Panc1 (cell line): ENCODE measurements at places on chromosomes 5 and 9. TPM values are rescaled to one million over a fixed set of nuclear protein-coding genes. Genes with fewer than 3 reads are reported as not detected.

Gene CXCL14
- total RNA-seq: not detected

Gene AMBP
- 1.7 TPM for total RNA-seq

Gene ODF2
- total RNA-seq: 36.8 TPM

- H3K4me1 ChIP-seq: peaks cover 12% of the 10 kb centered on the region; the same call in 1 of the 2 replicates
- no peak overlapping the region for H3K4me3 ChIP-seq
- no peaks in the 10 kb centered on the region for H3K27me3 ChIP-seq
- no peak for DNase-seq
- H3K27ac ChIP-seq: no peak overlapping the region
These were observed 12.4 kb upstream of the PHYHD1 start for GRCh38 chr9:128908372-128908771.

GRCh38 chr9:32706004-32706724, 70.7 kb upstream of the TAF1L start:
- H3K4me3 ChIP-seq: no peak overlapping the region
- DNase-seq: no peak
- H3K4me1 ChIP-seq: no peaks in the 10 kb centered on the region
- H3K27me3 ChIP-seq: no peaks in the 10 kb centered on the region
- no peak overlapping the region for H3K27ac ChIP-seq

Gene POU5F2
- 0.39 TPM for total RNA-seq

- no peak for DNase-seq
- H3K4me3 ChIP-seq: no peak overlapping the region
- no peaks in the 10 kb centered on the region for H3K4me1 ChIP-seq
- no peak overlapping the region for H3K27ac ChIP-seq
These were observed 5.3 kb upstream of the ZNF354C start for GRCh38 chr5:179054876-179055275.

DNA sequence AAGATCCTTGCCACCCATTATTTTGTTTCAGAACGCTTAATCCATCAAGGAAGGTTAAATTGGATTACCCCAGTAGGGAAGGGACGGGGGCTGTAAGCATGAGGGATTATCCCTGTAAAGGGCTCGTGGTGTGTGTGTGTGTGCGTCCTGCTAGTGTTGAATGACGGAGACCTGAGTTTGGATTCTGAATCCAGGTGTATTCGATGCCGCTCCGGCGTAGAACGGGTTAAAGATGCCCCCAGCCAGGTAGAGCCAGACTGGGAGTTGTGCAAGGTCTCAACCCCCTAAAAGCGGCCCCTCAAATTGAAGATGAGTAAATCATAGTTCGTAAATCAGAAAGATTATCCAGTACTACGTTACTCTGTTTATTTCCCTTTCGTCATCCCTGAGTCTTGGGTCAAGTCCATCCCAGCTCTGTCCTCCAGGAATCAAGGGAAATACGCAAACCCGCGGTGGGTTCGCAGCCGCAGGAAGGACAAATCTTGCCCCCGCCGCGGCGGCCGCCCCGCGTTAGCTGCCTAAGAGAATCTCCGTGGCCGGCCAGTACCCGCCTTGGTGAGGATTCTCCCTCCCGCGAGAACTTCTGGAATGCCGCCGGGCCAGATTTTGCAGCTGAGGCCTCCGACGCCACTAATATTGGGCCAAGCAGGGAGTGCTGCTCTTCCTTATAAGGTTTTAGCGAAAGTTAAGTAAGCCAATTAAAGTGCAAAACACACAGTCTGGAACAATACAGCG, 586 bp upstream of the MTAP start:
- H3K27ac ChIP-seq: peak overlapping the region; percentile 82
- peaks cover 17% of the 10 kb centered on the region for H3K4me1 ChIP-seq
- H3K4me3 ChIP-seq: peak overlapping the region; percentile 94
- H3K27me3 ChIP-seq: no peaks in the 10 kb centered on the region
- H3K36me3 ChIP-seq: peaks cover 14% of the 10 kb centered on the region; the same call in 1 of the 2 replicates
- no peak for DNase-seq

GRCh38 chr5:147439254-147439653, 70.6 kb downstream of the DPYSL3 start:
- no peak overlapping the region for H3K27ac ChIP-seq
- H3K27me3 ChIP-seq: peaks cover 4% of the 10 kb centered on the region; the same call in 1 of the 2 replicates
- no peaks in the 10 kb centered on the region for H3K36me3 ChIP-seq

Gene DROSHA
- 98.1 TPM for total RNA-seq

GRCh38 chr9:105038051-105038450, 110.1 kb upstream of the ABCA1 start:
- H3K4me1 ChIP-seq: no peaks in the 10 kb centered on the region
- no peaks in the 10 kb centered on the region for H3K36me3 ChIP-seq
- H3K4me3 ChIP-seq: no peak overlapping the region
- no peaks in the 10 kb centered on the region for H3K27me3 ChIP-seq

- peaks cover 3% of the 10 kb centered on the region for H3K27me3 ChIP-seq
- H3K36me3 ChIP-seq: no peaks in the 10 kb centered on the region
- H3K4me1 ChIP-seq: no peaks in the 10 kb centered on the region
- no peak overlapping the region for H3K27ac ChIP-seq
- no peak overlapping the region for H3K4me3 ChIP-seq
These were observed 14.7 kb upstream of the NDUFS4 start for GRCh38 chr5:53545744-53546143.

Gene OR13C2
- total RNA-seq: not detected

Gene SLC25A2
- total RNA-seq: 0.28 TPM

DNA sequence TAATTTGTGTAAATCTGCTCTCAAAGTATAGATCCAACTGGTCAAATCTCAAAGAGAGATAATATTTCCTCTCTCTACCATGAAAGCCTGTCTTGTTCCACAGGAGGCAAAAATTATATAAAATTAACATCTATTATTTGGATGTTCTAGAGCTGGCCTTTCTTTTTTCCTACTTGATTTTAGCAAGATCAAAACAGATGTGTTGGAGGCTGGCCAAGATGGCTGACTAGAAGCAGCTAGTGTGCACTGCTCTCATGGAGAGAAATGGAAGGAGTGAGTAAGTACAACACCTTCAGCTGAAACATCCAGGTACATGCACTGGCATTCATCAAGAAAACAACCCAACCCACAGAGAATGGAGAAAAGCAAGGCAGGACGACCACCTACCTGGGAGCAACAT, 298.6 kb upstream of the SLC24A2 start:
- H3K4me3 ChIP-seq: no peak overlapping the region
- no peaks in the 10 kb centered on the region for H3K4me1 ChIP-seq
- H3K36me3 ChIP-seq: no peaks in the 10 kb centered on the region
- H3K27me3 ChIP-seq: no peaks in the 10 kb centered on the region
- no peak for DNase-seq

Gene SLC36A2
- not detected for total RNA-seq

DNA sequence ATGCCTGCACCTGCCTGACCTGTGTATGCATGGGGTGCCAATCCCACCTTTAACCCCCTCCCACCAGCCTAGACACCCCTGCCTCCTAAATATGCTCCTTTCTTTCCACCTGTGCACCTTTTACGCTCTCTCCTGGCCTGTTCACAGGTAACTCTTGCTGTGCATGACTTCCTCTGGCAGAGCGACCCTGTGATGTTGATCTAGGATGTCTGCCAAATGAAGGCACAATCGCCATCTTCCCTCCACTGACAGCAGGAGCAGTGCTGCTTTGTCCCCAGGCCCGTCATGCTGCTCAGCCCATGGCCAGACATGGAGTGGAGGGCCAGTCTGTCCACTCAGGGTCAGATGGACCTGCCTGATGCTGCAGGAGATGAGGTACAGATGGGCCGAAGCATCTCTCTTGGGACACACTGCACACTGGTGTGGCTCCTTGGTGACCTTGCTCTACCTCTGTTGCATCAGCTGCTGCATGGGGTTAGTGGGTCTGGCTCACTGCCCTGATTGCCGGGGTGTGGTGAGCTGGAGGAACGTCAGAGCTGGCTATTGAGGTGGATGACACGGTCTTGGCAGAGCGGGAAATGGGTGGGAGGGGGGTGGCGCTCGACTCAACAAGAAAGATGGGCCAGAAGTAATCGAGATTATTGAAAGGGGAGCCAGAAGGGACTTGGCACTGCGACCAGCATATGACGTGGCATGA, 101.7 kb upstream of the PITX1 start:
- no peaks in the 10 kb centered on the region for H3K36me3 ChIP-seq
- H3K4me3 ChIP-seq: no peak overlapping the region
- no peak overlapping the region for H3K27ac ChIP-seq
- no peak for DNase-seq

- no peak for DNase-seq
- H3K27ac ChIP-seq: no peak overlapping the region
- no peaks in the 10 kb centered on the region; the same call in 1 of the 2 replicates for H3K36me3 ChIP-seq
- no peak overlapping the region for H3K4me3 ChIP-seq
- H3K27me3 ChIP-seq: peaks cover 20% of the 10 kb centered on the region
- peaks cover 5% of the 10 kb centered on the region for H3K4me1 ChIP-seq
These were observed 6.3 kb downstream of the EDIL3 start for GRCh38 chr5:84378420-84378819.

DNA sequence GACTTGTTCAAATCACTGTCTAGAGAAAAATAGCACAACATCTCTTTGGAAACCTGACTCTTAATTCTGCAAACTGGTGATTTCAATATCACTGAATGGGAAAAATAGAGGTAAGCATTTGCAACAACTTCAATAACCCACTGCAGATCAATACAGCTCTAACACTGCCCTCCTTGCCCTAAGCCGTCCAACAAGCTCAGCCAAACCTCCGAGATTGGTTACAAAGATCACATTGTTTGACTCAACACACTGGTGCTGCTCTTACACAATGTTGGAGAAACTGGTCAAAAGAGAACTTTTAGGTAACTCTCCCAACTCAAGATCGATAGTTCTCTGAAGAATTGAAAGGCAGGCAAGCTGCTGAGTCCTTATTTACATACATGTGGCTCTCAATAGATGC, 150.4 kb downstream of the SPOCK1 start:
- peaks cover 4% of the 10 kb centered on the region; the same call in 1 of the 2 replicates for H3K27me3 ChIP-seq
- H3K36me3 ChIP-seq: no peaks in the 10 kb centered on the region
- no peak for DNase-seq
- no peak overlapping the region for H3K4me3 ChIP-seq
- H3K4me1 ChIP-seq: no peaks in the 10 kb centered on the region

Gene DIPK1B
- 10.6 TPM for total RNA-seq

Gene AGXT2
- total RNA-seq: not detected

- H3K4me1 ChIP-seq: no peaks in the 10 kb centered on the region
- no peak overlapping the region for H3K4me3 ChIP-seq
- no peaks in the 10 kb centered on the region for H3K36me3 ChIP-seq
- DNase-seq: no peak
- H3K27ac ChIP-seq: no peak overlapping the region
These were observed 139.2 kb upstream of the SMARCA2 start for GRCh38 chr9:1875921-1876448.

GRCh38 chr5:148381906-148382305, 1.9 kb upstream of the FBXO38 start:
- peaks cover 10% of the 10 kb centered on the region; the same call in 1 of the 2 replicates for H3K4me1 ChIP-seq
- no peak overlapping the region for H3K27ac ChIP-seq
- H3K36me3 ChIP-seq: no peaks in the 10 kb centered on the region; the same call in 1 of the 2 replicates
- H3K27me3 ChIP-seq: no peaks in the 10 kb centered on the region
- DNase-seq: no peak
- no peak overlapping the region for H3K4me3 ChIP-seq

GRCh38 chr9:123685489-123686083, 244.3 kb downstream of the DENND1A start:
- H3K27ac ChIP-seq: no peak overlapping the region
- no peaks in the 10 kb centered on the region for H3K36me3 ChIP-seq
- no peak overlapping the region for H3K4me3 ChIP-seq
- H3K4me1 ChIP-seq: peaks cover 3% of the 10 kb centered on the region; the same call in 1 of the 2 replicates
- H3K27me3 ChIP-seq: no peaks in the 10 kb centered on the region
- no peak for DNase-seq

- peaks cover under 1% of the 10 kb centered on the region for H3K36me3 ChIP-seq
- H3K27ac ChIP-seq: no peak overlapping the region
- no peaks in the 10 kb centered on the region for H3K27me3 ChIP-seq
- no peak for DNase-seq
- peaks cover 24% of the 10 kb centered on the region for H3K4me1 ChIP-seq
These were observed 2.9 kb downstream of the TCERG1 start for GRCh38 chr5:146450002-146450401.

GRCh38 chr5:29935371-29935770, 1258.1 kb upstream of the CDH6 start:
- no peaks in the 10 kb centered on the region for H3K27me3 ChIP-seq
- H3K36me3 ChIP-seq: no peaks in the 10 kb centered on the region
- DNase-seq: no peak
- H3K4me1 ChIP-seq: no peaks in the 10 kb centered on the region
- H3K27ac ChIP-seq: no peak overlapping the region

Gene SLC6A3
- 0.05 TPM for total RNA-seq

Gene CD274
- 0.21 TPM for total RNA-seq

Gene C6
- total RNA-seq: 0.13 TPM

Gene SGCD
- total RNA-seq: not detected

Gene ASS1
- 26.2 TPM for total RNA-seq
